ENCODE measurements at places on chromosomes 1 and 21.

GRCh38 chr1:86419277-86419903, 4.6 kb upstream of the CLCA2 start:
- peak; percentile 83 for DNase-seq

DNA sequence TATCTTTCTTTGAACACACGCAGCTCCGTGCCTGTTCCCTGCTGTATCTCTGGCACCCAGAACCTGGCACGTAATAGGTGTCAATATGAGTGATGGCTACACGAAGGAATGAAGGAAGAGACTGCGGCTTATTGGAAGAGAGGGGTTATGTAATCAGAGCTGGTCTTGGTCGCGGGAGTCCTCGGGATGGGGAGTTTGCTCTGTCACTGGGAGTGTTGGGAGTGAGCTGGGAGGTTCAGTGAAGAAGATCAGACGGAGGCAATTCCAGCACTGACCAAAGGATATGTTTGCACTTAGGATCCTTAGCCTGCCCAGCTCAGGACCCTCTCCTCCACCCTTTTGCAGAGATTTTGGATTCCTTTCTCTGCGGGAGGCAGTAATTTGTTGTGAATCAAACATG, 709.1 kb downstream of the PTPRU start:
- DNase-seq: no peak

- DNase-seq: no peak
Measured at GRCh38 chr1:97989094-97989680, 68.4 kb upstream of the DPYD start.

- DNase-seq: no peak
Measured at GRCh38 chr1:223102797-223103533, 40.1 kb downstream of the TLR5 start.

GRCh38 chr1:214557952-214558735, 6.7 kb upstream of the PTPN14 start:
- no peak for DNase-seq

- no peak for DNase-seq
Measured at GRCh38 chr1:89555550-89555949, 30.9 kb downstream of the LRRC8B start.

DNA sequence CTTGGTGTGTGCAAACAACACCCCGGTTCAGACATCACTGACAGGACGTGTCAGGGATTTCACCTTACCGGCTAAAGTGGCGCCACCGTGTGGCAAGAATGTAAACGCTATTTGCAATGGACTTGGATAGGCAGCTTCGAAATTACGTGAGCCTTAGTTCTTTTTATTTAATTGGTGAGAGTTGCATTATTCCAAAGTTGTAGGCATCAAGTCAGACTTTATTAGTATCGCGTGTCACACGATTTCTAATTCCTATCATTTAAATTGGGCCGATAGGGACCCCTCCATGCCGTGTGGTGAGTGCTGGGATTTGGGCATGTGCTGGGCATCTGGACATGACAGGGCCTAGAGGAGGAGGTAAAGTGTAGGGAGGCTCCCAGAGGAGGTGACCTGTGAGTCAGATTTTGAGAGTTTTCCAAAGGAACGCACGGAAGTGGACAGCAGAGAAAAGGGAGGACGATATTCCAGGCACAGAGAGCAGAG, 14.5 kb upstream of the CPT2 start:
- DNase-seq: peak; percentile 84
